ENCODE measurements at places on chromosomes 1 and 21.

DNA sequence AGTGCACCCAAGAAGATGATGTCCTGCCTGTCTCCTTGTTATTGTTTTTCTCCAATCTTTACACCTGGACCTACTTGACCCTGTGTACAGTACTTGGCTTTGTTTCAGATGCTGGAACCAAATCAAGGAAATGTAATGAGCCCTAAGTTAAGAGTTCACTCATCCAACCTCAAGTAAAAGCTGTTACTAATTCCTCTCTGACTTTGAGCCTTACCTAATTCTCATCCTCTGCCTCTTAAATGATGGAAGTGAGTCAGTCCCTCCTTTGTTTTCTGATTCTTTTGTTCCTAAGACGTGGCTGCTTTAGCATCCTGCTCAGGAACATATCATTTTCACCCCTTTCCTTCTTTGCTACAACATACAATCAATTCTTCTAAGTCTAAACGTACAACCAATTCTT, 15.3 kb upstream of the PLA2G4A start:
- DNase-seq = no peak

GRCh38 chr1:116123837-116124533, 12.8 kb downstream of the MAB21L3 start:
- no peak for DNase-seq

DNA sequence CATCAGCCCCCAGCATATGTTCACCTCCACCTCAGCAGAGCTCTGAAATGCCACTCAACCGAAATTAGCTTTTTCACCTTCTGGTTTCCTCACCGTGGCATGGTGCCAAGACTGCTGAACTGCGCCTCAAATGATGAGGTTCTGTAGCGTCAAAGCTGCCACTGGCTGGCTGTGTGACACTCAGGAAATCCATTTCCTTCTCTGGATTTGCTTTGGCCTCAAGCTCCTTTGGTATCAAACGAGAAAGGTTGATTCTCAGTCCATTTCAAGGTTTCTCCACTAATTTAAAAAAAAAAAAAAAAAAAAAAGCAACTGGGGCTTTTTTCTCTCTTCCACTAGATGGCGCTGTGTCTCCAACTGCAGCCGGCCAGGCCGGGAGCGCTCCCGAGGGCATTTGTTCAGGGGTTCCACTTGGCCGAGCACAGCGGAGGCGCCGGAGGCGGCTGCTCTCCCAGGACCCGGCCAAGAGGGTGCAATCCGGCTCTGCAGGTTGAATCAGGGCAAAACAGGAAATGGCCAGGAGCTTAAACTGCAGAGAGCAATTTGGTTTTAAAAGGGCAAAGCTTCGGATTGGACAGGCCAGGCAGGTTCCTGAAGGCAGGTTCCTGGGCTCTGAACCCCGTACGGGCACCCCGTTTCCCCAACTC, 26.5 kb upstream of the PLA2G2C start:
- DNase-seq = peak; percentile 50

- no peak for DNase-seq
Observed at GRCh38 chr1:199218533-199218932, 579.7 kb downstream of the PTPRC start.

DNA sequence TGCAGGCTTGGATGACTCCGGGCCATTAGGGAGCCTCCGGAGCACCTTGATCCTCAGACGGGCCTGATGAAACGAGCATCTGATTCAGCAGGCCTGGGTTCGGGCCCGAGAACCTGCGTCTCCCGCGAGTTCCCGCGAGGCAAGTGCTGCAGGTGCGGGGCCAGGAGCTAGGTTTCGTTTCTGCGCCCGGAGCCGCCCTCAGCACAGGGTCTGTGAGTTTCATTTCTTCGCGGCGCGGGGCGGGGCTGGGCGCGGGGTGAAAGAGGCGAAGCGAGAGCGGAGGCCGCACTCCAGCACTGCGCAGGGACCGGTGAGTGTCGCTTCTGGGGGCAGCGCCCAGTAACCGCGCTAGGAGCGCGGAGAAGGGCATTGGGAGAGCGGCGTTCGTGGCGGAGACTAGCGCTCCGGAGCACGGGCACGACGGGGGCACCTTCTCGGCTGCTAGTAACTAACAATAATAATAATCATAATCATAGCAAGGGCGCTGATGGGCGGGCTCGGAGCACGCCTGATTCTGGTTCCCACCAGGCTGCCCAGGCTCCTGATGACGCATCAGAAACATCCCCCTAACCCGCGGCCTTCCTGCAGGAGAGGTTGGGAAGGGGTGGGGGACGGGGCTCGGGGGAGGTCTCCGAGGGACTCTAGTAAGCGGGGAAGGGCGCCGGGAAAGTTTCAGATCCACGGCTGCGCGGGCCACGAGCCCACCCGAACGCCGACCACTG, at the start of gene MX1:
Gene MX1 (plus strand): TSS at position 286 of the 722 bp plus-strand sequence. CDS start 5,832 bp downstream, outside the sequence.
- DNase-seq = peak; percentile 65

GRCh38 chr1:46199233-46199749, 1.1 kb upstream of the POMGNT1 start:
- no peak for DNase-seq
